ENCODE measurements at places on chromosomes 11 and 22. TPM values are rescaled to one million over a fixed set of nuclear protein-coding genes. Genes with fewer than 3 reads are reported as not detected.
A peak's percentile ranks its signal among the peaks of the same experiment; 100 is the strongest.

DNA sequence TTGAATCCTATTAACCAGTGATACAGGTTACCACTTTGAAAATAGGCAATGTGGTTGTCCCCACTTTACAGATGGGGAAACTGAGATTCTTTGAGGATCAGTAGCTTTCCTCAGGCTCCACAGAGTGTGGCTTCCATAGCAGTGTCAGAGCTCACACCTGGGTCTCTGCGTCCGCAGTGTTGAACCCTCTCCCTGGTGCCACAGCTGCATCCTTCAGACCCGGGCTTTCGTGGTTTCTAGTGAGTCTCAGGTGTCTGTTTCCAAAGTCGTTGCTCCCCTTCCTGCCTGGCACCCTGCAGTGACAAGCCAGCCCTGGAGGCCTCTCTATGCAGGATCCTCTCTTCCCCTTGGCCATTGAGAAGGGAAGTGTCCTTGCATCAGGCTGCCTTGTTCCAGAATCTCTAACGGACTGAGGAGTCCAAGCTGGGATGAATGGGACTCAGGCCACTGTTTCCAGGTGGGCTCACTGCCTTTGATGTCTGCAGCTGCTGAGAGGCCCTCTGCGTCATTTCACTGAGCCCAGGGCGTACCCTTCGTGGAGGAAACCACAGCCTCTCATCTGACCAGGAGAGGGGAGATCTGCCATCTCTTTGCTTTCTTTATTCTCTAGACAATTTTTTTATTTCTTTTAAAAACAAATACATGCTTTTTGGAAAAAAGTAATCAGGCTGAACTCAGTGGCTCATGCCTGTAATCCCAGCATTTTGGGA is 48.4 kb upstream of the MICAL2 start:
- no peak for DNase-seq
- no peak overlapping the region for H3K4me3 ChIP-seq
- H3K27me3 ChIP-seq = no peaks in the 10 kb centered on the region
- H3K4me1 ChIP-seq = peaks cover 12% of the 10 kb centered on the region
- H3K36me3 ChIP-seq = no peaks in the 10 kb centered on the region
- H3K27ac ChIP-seq = no peak overlapping the region

DNA sequence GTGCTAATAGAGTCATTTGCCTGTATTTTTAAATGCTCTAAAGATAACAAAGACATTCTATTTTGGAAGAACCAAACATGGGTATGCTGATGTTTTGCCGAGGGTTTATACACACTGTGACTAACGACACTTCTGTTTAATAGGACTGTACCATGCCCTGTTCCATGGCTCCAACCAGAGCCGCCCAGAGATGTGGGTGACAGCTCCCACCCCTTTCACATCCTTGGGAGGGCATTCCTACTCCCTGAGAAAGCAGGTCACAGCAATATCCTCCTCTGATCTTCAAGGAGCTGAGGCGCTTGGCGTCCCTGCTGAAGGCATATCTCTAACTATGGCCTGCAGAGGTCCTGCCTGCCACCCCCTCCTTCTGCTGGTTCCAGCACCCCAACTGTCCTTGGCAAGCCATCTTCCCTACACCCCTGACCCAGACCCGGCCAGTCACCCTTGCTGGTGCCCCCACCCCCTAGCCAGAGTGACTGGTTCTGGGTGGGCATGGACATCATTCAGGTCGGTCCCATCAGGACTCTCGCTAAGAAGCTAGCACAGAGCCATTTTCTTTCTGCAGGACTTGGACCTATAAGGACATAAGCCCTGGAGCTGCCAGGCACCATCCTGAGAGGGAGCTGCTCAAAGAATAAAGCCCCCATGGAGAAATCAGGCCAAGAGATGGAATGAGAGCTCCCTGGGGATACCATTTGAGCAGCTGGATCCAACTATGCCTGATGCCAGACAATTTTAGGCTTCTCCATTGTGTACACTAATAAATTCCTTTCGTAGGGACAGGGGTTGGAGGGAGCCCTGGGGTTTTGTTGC is 381.3 kb downstream of the CTTN start:
- no peaks in the 10 kb centered on the region for H3K27me3 ChIP-seq
- H3K36me3 ChIP-seq = no peaks in the 10 kb centered on the region

- no peaks in the 10 kb centered on the region for H3K27me3 ChIP-seq
- H3K4me1 ChIP-seq = peaks cover 3% of the 10 kb centered on the region
- H3K36me3 ChIP-seq = no peaks in the 10 kb centered on the region
- H3K4me3 ChIP-seq = no peak overlapping the region
Observed at GRCh38 chr11:134939905-134940304, 527.9 kb upstream of the B3GAT1 start.

DNA sequence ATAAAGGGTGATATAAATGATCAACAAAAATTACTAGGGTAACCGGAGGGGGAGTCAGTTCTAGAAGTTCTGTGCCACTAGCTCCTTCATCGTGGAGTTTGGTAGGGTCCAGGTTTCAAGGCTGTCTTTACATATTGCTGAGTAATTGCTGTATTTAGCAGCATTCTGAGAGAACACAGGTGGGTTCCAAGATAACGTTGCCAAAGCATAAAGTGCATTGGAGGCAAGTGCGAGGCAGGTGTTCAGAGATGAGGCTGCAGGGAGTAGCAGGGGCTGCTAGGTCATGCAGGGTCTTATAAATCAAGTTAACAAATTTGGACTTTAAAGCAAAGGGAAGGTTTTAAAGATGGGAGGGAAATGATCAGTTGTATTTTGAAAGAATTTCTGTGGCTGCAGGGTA is 17.8 kb downstream of the SGSM3 start:
- H3K4me1 ChIP-seq = no peaks in the 10 kb centered on the region
- no peaks in the 10 kb centered on the region for H3K36me3 ChIP-seq
- DNase-seq = no peak

GRCh38 chr11:90120191-90120590 is 14.3 kb upstream of the NAALAD2 start:
- no peak overlapping the region for H3K27ac ChIP-seq
- no peaks in the 10 kb centered on the region for H3K27me3 ChIP-seq
- H3K4me3 ChIP-seq = no peak overlapping the region
- no peaks in the 10 kb centered on the region for H3K36me3 ChIP-seq
- no peaks in the 10 kb centered on the region for H3K4me1 ChIP-seq

DNA sequence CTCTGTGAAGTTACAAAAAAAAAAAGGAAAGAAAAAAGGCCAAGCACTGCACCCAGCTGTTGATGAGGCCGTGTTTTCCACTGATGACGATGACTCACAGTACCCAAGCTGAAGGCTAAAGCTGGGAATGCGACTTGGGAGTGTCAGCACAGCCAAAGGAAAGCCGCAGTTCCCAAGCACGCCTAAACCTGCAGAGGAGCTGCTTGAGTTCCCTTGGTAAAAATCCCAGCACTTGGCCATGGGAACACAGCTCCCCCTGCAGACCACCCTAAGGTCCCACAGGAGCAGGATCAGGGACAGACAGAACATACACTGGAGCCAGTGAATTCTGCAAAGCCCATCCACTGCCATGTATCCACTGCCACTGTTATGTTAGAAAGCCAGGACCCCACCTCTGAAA is 39.9 kb downstream of the SERGEF start:
- H3K4me3 ChIP-seq = no peak overlapping the region
- no peaks in the 10 kb centered on the region for H3K27me3 ChIP-seq
- peak; percentile 94 for DNase-seq
- H3K27ac ChIP-seq = no peak overlapping the region

GRCh38 chr11:3962406-3962840 is 107.0 kb downstream of the STIM1 start:
- H3K27ac ChIP-seq = no peak overlapping the region
- H3K4me3 ChIP-seq = no peak overlapping the region
- no peaks in the 10 kb centered on the region for H3K27me3 ChIP-seq

DNA sequence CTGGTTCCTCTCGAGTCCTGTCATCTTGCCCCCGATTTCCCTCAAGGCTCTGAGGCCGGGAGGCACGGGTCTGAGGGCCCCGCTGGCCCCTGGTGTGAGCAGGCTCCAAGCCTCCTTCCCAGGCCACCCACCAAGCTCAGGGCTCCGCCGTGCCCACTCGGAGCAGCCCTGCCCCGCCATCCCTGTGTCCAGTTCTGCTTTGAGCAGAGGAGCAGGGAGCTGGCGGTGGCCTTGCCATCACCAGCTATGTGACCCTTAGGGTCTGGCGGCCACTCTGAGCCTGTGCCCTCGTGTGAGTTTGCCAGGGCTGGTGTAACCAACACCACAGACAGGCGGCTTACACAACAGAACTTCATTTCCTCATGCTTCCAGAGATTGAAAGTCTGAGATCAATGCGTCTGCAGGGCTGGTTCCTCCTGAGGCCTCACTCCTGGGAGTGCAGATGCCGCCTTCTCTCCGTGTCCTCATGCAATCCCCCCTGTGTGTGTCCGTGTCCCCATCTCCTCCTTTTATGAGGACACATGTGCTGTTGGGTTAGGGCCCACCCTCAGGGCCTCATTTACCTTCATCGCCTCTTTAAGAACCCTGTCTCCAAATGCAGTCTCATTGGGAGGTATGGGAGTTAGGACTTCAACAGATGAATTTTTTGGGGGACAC is 36.5 kb upstream of the CELSR1 start:
- no peak overlapping the region for H3K4me3 ChIP-seq
- H3K36me3 ChIP-seq = no peaks in the 10 kb centered on the region
- H3K4me1 ChIP-seq = no peaks in the 10 kb centered on the region
- no peak for DNase-seq
- no peak overlapping the region for H3K27ac ChIP-seq

DNA sequence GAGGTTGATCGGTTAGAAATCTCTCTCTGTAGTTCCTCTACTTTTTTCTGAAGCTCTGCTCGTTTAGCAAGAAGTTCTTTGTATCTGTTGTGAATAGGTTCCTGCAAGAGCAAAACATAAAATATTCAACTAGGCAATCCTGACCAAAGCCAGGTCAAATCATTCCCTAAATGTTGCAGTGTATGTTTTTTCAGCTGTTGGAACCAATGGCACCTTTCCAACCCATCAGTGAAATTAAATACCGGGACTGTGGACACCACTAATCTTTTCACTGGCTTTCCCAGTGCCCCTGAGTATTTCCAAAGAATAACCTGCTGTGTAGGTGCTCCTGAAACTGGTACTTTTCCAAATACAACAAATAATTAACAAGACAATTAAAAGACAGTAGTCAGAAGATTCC is 45.1 kb downstream of the CEP57 start:
- no peaks in the 10 kb centered on the region for H3K27me3 ChIP-seq
- H3K36me3 ChIP-seq = peaks cover 4% of the 10 kb centered on the region
- peaks cover 23% of the 10 kb centered on the region for H3K4me1 ChIP-seq
- peak; percentile 49 for DNase-seq
- H3K27ac ChIP-seq = no peak overlapping the region

GRCh38 chr22:20867179-20868024 is 8.6 kb downstream of the SNAP29 start:
- peaks cover 5% of the 10 kb centered on the region for H3K36me3 ChIP-seq
- peaks cover 11% of the 10 kb centered on the region for H3K4me1 ChIP-seq
- DNase-seq = peak; percentile 62

DNA sequence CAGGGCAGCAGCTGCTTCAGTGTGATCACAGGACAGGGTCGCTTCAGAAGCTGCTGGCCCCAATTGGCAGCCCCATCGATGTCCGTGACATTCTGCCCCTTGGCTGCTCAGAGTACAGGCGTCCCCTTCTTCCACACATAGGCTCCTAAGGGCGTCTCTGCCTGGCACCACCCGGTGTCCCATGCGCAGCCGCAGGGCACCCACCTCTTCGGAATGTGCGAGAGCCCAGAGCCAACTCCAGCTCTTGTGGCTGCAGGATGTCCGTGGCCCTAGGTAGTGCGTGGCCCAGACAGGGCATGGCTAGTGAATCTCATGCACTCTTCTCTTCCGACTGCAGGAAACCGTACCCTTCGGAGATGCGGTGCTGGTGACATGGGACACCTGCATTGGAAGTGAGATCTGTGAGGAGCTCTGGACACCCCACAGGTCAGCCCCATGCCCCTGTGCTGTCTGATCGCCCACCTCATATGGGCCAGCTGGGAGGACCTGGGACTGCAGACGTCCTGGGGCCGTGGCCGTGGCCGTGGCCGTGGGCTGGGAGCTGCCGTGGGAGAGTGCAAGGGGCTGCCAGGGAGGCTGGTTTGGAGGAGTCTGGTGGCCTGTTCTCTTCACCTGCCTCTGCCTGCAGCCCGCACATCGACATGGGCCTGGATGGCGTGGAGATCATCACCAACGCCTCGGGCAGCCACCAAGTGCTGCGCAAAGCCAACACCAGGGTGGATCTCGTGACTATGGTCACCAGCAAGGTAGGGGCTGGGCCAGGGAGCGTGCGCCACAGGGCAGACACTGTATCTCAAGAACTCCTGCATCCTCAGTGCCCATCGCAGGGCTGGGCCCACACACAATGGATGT is 20.2 kb downstream of the NADSYN1 start:
- no peak overlapping the region for H3K4me3 ChIP-seq
- no peaks in the 10 kb centered on the region for H3K27me3 ChIP-seq
- H3K27ac ChIP-seq = no peak overlapping the region
- H3K4me1 ChIP-seq = no peaks in the 10 kb centered on the region
- no peak for DNase-seq

GRCh38 chr22:46613606-46614021 is 6.6 kb upstream of the GRAMD4 start:
- no peaks in the 10 kb centered on the region for H3K4me1 ChIP-seq
- no peak for DNase-seq
- H3K27ac ChIP-seq = no peak overlapping the region
- no peaks in the 10 kb centered on the region for H3K27me3 ChIP-seq

DNA sequence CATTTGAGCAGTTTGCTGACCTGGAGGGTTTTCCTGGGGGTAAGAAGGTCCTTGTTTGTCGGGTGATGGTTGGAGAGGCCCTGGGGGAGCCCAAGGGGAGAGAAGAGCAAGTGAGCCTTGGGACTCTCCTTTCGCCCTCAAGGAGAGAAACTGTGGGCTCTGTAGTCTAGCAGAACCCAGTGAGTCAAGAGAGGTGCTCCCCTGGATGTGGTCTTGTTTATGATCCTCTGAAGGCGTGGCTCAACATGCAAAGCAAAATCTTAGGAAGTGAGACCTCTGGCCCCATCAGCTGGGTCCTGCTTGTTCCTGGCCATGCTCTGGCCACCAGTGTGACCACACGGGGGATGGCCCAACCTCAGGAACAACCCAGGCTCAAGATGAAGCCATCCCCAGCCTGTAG is 66.5 kb upstream of the ALX4 start:
- H3K4me1 ChIP-seq = no peaks in the 10 kb centered on the region
- H3K27ac ChIP-seq = no peak overlapping the region
- H3K27me3 ChIP-seq = no peaks in the 10 kb centered on the region
- DNase-seq = no peak
- H3K4me3 ChIP-seq = no peak overlapping the region

SLC37A2 gene
- 0.26 TPM for total RNA-seq

MUC2 gene
- not detected for total RNA-seq

IGSF22 gene
- total RNA-seq = under 0.01 TPM

Measured in fibroblast of lung (primary cell).